ENCODE measurements at places on chromosomes 6 and 20. TPM values are rescaled to one million over a fixed set of nuclear protein-coding genes. Genes with fewer than 3 reads are reported as not detected.

SALL4 gene
- total RNA-seq = 0.12 TPM

C20orf204 gene
- total RNA-seq = 14.2 TPM

DNA sequence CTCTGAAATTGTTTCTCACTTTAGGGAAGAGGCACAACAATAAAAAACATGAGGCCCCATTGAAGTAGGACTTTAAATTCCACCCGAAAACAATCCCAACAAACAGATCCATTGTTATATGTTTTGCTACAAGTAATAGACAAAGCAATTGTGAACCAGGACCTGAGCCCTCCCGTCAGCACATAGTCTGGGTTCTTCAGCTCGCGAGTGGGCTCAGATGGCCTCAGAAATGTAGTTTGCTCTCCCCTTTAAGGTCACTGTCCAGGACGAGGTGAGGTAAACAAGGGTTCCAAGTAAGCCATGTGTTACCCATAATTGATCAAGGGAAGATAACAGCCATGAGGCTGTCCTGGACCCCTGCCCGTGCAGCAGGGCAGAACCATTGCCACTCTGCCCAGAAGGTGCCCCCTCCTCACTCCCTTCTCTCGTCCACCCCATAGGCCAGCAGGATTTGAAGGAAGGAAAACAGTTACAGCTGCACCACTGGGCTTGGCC lies 160.1 kb upstream of the QKI start:
- DNase-seq = no peak

DNA sequence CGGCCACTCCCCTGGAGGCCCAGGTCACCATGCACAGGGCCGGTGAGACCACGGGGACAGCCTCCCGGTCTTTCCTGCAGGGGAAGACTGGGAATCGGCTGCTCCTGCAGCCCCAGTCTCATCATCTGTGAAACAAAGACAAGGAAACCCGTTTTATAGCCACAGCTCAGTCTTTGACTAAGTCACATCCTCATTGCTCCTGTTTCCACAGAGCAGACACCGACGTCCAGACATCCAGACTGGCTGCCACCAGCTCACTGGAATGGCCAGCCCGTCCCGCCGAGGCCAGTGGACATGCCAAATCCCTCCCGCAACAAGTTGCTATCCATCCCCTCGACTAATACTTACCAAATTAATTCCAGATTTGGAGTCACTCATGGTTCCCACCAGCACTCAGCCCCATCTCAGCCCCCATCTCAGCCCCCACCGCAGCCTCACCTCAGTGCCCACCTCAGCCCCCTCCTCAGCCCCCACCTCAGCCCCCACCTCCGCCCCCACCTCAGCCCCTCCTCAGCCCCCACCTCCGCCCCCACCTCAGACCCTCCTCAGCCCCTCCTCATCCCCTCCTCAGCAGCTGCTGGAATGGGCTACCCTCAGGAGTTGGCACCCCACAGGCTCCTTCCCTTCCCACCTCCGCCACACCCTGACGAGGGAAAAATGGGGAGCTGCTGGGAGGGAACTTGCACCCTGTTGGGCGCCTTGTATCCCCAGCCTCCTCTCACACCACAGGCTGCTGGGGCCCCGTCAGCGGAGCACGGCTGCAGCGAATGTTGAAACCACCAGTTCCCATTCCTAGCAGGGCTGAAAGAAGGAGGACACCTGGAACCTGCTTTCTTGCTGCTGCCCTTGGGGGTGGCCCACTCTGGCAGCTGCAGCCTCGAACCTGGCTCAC lies 48.7 kb downstream of the YTHDF1 start:
- DNase-seq = no peak

Data from activated naive CD4-positive, alpha-beta T cell treated with anti-CD3 and anti-CD28 coated beads, Interleukin-2, amount 50 U/mL, for 72 hours (primary cell).